ENCODE measurements at places on chromosomes 3 and 15.

DNA sequence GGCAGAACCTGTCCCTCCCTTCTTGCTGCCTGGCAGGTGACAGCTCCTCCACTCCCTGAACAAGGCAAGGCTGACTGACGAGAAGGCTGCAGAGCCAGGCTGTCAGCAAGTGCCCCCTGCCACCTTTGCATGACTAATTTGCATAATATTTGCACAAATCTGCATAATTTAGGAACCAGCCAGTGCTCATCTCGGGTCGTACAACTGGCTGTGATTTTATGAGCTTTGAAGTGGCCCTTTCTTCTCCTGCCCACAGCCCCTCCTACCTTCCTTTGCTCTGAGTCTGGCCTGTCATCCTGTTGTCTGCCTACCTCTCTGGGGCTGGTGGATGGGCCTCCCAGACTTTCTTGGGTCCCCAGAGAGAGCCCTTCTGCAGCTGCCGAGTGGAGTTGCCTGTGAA, 58.9 kb downstream of the LINGO1 start:
- no peak for DNase-seq

DNA sequence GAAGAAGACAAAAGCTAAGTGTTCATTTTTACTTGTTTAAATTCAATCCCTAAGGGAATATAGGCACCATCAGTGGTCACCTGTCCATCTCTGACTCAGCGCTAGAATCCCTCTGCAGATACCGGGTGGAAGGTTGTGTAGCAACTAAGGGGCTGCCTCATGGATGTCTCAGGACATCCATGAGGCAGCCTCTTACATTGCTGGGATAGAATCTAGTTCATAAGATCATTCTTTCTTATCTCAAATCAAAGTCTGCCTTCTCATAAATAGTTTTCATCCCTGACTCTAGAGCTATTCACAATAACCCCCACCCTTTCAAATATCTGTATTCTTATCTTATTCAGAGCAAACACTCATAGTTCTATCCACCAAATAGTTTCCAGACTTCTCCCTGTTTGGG, 38.1 kb downstream of the HSPBAP1 start:
- DNase-seq = no peak

DNA sequence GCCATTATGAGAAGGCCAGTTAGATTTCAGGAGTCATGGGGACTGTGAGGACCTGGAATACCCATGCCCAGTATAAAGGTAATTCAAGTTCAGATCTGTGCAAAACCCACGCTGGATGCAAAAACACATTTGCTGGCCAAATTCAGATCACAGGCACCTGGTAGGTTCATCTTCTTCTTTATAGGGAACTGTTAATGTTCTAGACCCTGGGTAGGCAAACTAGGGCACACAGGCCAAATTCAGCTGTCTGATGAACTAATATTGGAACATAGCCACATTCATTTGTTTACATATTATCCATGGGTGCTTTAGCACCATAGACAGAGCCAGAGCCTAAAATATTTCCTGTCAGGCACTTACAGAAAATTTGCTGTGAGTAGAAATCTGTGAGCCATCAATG, 241.4 kb downstream of the PTPRG start:
- no peak for DNase-seq

DNA sequence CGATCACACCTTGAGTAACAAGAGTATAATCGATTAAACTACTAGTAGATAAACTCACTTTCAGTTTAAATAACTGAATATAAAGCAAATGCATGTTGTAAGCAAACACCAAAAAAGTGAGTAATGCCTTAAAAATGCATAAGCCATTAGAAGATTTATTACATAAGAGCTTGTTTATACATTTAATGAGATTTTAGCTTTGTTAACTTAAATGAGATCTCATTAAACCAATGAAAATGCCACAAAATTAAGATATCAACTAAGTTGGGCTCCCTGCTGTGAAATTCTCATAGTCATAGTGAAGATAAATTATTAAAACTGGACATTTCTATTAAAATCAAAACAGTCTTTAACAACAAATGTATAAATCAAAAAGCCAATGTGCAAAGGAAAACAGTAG, 701.2 kb downstream of the NLGN1 start:
- no peak for DNase-seq

DNA sequence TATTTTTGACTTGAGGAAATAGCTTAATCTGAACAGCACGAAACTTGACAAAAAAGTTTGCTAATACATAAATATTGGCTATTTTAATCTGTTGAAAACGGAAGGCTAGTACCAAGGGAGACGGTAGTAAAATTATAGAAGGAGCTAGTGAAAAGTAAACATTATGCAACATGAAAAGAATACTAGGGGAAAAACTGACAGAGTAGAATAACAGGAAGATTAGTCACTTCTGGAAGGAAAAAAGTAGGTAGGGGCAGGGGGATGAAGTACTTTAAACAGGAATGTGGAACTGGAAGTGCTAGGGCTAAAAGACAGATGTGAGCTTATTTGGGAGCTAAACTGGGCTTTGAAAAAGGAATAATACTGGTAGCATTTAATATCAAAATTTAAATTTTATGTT, 60.1 kb downstream of the MBNL1 start:
- DNase-seq = no peak

GRCh38 chr15:35308802-35309201, 223.7 kb upstream of the NANOGP8 start:
- DNase-seq = no peak

DNA sequence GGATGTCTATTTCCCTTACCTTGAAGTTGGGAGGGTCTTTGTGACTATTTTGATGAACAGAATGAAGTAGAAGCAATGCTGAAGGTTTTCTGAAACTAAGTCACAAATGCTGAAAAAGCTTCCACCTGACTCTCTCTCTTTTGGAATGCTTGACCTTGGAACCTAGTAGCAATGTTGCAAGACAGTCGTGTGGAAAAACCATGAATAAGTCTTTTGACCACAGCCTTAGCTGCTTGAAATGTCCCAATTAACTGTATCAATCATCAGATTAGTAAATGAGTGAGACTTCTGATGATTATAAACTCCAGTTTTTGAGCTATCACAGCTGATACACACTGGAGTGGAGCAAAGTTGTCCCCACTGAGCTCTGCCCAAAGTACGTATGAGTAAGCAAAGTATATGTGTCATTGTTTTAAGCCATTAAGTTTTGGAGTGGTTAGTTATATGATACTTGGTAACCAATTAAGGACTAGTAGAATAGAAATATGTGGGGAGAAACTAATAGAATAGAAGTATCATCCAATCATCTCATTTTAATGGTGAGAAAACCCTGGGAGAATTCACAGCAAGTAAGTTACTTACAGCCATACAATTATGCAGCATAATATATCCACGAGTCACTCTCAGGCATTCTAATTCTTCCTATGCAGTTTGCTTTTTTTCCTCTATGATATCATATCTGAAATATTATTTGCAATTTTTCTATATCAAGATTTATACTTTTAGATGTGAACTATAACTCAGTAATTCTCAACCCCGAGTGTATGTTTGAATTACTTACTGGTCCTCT, 1010.6 kb downstream of the ROBO2 start:
- DNase-seq = no peak

DNA sequence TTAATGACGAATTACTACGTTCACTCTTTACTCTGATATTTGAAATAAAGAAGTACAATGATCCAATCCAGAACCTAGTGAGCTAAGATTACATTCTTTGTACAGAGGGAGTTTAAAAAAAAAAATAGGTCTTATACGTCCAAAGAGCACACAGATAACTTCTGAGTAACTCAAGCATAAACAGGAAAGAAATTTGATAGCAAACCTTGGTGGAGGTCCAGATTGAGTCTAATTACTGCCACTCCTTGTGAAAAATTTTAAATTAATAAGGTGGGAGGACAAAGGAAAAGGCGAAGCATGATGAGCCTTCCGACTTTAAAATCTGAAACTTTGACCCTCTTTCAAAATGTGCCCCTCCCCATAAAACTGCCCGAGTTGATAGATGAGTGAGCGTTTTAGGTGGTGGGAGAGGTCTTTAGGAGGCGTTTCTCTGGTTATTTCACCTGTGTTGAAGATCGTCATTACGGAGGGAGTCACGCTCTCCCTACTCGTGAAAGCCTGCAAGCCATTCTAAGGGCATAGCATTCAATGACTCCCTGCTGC, 127.0 kb upstream of the ROBO2 start:
- DNase-seq = no peak

DNA sequence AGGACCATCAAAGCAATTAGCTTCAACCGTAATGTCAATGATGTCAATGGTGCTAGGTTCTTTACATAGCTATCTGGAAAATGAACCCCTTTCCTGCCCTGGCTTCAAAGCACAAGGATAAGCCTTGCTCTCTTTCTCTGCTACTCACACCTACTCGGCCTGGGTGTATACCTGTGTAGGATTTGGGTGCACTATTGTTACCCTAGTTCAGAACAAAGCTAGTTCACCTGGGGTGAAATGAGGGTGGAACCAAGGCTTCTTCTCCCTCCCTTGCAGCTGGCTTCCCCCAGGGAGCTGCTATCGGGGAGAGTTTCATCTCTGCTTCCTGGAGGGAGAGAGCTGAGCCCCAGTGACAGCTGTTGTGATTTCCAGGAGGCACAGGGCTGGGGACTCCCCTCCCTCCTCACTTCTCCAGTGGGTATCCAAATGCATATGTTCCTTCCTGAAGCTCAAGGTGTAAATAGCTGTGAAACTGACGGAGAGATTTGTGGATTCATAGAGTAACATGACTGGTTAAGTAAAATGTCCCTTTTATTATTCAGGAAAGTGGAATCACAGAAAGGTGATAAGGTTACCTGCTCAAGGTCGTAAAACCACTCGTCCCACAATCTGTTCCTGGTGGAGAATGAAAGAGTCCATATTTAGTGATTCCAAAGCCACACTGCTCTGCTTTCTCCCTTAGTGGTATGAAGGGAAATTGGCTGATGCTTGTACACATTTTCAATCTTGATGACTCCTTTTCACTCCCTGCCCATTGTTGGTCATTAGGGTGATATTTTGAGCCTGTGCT, 11.8 kb upstream of the C3orf70 start:
- no peak for DNase-seq

- no peak for DNase-seq
Measured at GRCh38 chr15:37131621-37132020, 31.3 kb upstream of the MEIS2 start.

DNA sequence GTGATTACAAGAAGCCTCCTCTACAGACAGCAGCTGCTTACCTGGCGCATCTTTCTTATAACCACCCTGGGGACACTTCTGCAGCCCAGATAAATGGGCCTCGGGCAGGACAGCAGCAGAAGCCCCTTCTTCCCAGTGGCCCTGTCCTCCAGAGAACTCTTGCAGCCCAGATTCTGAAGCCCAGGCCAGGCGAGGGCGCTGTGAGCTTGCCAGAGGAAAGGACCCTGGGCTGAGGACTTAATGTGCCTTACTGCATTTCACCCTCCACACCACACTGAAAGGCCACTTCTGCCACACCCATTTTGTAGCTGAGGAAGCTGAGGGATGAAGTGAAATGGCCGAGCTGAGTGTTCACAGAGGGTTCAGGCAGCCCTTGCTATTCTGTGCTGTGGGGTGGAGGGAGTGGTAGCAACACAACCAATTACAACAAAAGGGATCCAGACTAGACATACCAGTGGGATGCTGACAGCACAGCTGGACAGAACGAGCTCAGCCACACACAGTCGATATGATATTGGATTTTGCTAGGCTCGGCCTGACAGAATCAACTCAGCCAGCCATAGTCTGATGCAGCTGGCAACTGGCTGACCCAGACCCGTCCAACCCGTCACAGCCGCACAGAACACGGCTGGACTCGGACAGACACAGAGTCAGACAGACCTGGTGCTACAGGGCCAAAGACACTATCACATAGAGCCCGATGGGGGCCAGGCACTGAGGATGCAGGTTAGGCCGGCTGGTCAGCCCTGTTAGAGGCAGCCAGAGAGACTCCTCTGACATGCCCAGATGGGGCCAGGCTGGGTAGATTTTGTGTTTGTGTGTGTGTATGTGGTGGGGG, 7.3 kb downstream of the ACOX2 start:
- no peak for DNase-seq

DNA sequence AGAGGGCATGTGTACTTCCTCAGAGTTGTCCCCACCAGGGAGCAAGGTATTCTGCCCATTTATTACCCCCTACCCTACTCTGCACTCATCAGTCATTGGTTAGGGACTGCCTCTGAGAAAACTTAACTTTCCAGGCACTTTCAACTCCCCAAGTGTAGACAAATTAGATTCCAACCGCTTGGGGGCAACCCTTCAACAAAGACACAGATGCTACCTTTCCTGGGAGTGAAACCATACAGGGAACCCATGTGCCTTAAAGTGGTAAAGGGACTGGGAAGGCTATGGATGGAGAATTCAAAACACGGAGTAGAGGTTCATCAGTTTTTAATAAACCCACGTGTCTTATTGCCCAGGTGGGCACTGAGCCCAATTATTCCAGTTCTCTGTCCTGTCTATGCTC, 19.4 kb upstream of the UBE2E2 start:
- DNase-seq = no peak

- no peak for DNase-seq
Measured at GRCh38 chr3:62167566-62168262, 205.6 kb downstream of the FEZF2 start.

- DNase-seq = no peak
Measured at GRCh38 chr15:71509139-71509538, 301.2 kb upstream of the NR2E3 start.

DNA sequence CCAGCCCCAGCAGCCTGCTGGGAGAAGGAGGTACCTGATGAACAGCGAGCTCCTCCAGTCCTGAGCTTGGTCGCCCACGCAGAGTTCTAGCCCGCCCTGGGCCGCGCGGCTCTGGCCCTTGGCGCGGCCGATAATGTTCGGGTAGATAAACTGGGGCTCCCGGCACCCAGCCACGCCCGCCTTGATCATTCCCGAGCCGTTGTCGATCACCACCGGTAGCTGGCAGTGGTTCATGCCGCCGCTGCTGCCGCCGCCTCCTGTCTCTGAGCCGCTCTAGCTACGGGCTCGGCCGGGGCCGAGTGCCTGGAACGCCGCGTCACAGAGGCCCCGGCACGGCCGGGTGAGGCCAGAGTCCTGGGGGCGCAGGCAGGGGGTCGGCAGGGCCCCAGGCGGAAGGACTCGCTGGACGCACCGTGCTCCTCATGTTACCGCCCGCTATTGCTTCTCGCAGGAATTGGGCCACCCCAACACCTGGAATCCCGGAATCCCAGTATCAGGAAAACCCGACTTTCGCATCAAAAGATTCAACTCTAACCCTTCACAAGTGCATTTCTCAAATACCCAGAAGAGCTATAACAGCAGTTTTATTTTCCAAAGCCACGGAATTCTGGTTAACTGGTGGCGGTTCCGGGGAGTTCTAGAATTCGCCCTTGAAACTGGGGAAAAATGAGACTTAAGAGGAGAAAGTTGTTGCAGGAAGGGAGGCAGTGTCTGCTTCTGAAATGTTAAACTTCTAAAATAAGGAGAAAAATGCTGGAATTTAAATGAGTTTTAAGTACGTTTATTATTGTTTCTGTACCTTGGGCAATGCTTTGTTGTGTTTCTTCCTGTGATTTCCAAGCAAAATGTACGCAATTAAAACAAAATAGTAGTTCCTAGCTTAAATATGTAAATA, at the start of gene ACTRT3:
ACTRT3 (minus strand) TSS at position 275 of the 895 bp plus-strand sequence; CDS start at position 234, 41 bp downstream.
- DNase-seq = peak; percentile 39

Measured in effector CD4-positive, alpha-beta T cell (primary cell).